Head of caudate nucleus (tissue), 42 donors: ENCODE measurements at places on chromosomes 3 and 15.

GRCh38 chr3:70137366-70137765 lies 137.8 kb downstream of the SAMMSON start:
- no peak for DNase-seq

DNA sequence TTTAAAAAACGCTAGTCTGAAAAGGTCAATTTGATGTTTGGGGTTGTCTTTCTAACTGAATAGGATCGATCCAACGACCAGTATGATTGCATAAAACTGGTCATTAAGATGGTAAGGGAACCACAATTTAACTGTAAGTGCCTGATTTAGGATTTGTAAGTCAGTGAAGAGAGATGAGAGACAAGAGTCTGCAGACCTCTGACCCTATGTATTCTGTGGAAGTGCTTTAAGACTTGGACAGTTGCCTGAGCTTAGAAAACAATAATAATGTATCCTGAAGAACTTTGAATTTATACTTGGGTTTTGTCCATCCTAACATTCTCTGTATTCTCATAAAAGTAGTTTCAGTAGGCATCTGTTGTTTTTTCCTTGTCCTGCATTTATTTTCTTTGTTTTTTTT lies 221.4 kb upstream of the SUCLG2 start:
- DNase-seq: no peak

GRCh38 chr3:38583688-38584087 lies 65.8 kb downstream of the SCN5A start:
- no peak for DNase-seq

- no peak for DNase-seq
Measured at GRCh38 chr3:60669636-60670035, 581.6 kb downstream of the FHIT start.

DNA sequence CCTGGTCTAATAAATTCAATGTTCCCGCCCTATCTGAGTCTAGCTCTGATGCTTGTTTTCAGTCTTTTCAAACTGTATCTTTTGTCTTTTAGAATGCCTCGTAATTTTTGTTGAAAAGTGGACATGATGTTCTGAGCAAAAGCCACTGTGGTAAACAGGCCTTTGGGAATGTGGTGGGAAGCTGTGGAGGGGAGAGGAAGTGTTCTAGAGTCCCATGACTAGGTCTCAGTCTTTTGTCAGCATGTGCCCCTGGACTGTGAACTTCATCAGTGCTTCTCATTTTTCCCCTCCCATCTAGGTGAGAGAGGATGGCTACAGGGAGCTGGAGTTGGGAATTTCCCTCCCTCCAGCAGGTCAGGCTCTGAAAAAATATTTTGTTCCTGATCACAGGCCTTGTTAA lies 33.7 kb downstream of the SUSD5 start:
- no peak for DNase-seq

DNA sequence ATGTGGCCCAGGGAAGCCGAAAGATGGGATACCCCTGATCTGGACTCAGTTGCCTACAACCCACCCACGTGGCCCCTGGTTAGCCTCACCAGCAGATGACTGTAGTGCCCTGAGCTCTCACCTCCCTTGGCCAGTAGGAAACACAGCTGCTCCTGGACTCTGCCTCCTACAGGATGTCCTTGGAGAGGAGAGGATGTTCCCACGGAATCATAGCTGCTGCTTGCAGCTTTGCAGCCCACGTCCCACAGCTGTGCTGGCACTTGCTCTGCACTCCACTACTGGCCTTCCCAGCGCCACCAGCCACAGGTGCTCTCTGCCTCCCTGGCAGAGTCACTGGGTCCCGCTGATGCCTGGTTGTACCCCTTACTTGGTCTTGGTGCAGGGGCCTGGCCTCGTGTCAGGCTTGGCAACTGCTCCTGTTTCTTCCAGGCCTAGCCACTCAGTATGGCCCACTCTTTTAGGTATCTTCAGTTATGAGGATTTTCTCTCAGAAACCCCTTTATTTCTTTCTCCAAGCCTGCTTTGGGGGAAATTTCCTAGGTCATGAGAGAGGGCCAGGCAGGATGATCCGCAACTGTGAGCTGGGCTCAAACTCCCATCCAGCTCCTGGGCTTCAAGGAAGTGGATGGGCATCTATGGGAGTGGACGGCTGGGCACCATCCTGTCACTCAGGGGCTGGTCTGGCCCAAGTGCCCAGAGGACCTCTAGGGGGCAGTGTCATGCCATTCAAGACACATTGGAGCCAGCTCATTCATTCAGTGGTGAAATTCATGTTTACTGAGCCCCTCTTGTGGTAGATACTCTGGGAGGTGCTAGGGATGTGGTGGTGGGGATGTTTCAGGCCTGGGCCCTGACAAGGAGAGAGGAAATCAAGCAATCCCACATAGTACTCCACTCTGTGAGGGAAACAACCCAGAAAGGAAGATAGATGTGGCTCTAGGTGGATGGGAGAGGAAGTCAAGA lies 16.2 kb upstream of the VILL start:
- DNase-seq: peak; percentile 60

DNA sequence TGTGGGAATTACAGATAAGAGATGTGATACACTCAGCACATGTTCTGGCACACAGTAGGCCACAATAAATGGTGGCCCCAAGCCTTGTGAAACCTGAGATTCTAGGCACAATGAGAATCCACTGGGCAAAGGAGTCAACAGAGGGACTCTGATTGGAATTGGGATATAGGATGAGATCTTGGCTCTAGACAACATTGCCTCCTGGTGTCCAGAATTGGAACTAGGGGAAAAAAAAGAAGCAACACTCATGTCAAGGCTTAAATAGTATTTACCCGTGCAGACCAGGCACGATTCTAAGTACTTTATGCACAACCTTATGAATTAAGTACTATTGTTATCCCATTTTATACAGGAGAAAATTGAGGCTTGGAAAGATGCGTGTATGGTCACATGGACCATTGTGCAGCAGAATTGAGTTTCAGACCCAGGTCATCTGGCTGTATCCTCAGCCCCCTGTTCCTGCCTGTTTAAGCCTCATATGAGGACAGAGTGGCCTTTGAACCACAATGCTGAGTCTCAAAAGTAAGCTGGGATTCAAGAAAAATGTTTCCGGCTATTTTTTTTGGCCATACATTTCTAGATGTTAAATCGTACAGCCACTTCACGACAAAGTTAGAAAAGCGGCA lies 124.8 kb downstream of the SV2B start:
- DNase-seq: no peak

DNA sequence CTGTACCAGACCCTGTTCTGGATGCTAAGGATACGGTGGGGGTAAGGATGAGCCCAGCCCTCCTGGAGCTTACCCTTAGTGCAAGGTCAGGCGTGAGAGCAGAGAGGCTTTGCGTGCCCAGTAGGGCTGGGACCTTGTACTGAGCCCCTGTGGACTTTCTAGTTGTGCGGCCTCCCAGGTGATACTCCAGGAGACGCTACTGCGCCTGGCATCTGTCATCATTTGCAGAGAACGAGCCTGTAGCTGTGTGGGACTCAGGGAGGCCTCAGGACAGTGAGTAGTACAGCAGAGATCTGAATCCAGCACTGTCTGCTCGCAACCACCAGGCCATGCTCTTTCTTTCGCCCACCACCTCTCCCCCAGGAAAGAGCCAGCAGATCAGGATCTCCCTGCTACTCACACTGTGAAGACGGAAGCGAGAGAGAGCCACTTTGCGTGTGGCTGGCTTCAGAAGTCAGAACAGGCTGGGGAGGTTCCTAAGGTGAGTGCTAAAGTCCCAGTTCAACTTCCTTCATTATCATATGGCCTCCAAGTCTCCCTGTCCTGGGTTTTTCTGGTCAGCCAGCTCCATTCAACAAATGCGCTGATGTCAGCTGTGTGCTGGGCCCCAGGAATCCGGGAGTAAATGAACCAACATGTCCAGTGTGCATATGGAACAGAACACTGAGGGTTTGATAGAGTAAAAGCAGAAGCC lies 38.2 kb upstream of the ITGA11 start:
- DNase-seq: no peak

GRCh38 chr3:13282986-13283876 lies 136.9 kb downstream of the NUP210 start:
- DNase-seq: no peak

DNA sequence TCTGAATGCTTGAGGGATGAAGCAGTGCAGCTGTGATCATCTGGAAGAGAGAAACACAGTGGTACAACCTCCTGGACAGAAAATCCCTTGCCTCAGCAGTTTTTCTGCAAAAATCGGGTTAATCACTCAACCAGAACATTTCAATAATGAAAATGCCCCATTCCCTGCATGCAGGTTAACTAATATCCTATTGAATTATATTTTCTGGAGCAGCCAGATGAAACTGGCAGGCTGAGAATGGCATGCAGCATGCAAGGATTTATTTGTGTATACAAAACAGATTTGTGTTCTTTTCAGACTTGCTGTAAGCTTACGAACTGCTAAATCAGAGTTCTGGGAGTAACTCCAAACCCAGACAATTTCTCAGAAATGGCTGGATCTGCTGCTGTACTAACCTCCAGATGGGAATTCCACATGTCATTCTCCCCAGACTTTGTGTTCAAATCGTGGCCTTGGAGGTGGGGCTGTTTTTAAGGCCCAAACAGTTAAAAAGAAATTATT lies 39.1 kb downstream of the SLC9A9 start:
- no peak for DNase-seq
